ENCODE measurements at places on chromosomes 12 and 14.

GRCh38 chr12:47990351-47991105 is 13.7 kb downstream of the COL2A1 start:
- H3K4me3 ChIP-seq: no peak overlapping the region
- H3K4me1 ChIP-seq: peaks cover 17% of the 10 kb centered on the region
- H3K27me3 ChIP-seq: peaks cover 66% of the 10 kb centered on the region
- peak; percentile 64 for DNase-seq

DNA sequence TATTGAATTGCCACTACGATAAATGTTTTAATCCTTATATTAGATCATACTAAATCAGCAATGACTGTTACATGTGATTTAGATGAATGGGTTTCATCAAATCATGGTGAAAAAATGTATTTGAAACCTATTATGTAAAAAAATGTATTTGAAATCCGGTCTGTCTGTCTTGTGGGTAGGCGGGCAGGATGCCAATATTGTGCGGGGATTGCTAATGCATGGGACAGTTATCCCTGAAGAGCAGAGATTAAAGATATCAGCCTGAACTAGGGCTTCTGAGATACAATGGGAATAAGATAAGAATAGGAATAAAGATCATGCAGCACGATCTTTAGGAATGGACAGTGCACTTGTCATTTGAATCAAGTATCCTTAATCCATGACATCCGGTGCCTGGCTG is 134.0 kb downstream of the PRKCH start:
- no peaks in the 10 kb centered on the region for H3K27me3 ChIP-seq
- H3K27ac ChIP-seq: peak overlapping the region; percentile 53
- H3K4me3 ChIP-seq: peak overlapping the region; percentile 27
- no peak for DNase-seq
- peaks cover 68% of the 10 kb centered on the region for H3K36me3 ChIP-seq
- peaks cover 73% of the 10 kb centered on the region for H3K4me1 ChIP-seq

DNA sequence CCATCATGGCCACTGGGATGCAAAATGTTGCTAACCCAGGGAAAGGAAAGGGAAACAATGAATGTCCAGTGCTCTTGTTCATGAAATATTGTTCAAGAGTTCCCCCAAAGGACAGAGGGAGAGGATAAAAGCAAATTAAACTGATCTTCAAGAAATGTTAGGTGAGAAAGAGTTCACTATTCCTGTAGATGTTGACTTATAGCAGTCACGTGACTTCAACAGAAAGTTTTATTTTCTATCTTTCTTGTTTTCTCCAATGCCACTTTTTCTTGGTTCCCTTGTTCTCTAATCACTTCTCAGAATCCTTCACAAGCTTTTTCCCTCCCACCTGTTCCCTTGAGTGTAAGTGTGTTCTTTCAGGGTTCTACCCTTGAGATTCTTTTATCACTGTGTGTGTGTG is 245.3 kb downstream of the C12orf42 start:
- H3K4me1 ChIP-seq: no peaks in the 10 kb centered on the region
- no peak for DNase-seq
- no peaks in the 10 kb centered on the region for H3K27me3 ChIP-seq
- no peaks in the 10 kb centered on the region for H3K36me3 ChIP-seq
- no peak overlapping the region for H3K4me3 ChIP-seq

DNA sequence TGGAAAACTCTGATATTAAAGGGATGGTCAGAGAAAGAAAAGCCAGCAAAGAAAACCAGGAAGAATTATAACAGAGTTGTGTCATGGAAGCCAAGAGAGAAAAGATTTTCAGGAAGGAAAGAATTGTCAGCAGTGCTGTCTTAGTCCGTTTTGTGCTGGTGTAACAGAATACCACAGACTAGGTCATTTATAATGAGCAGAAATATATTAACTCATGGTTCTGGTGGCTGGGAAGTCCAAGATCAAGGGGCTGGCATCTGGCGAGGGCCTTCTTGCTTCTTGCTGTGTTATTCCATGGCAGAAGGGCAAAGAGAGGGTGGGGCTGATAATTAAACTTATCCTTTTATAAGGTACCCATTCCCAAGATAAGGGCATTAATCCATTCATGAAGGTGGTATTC is 6.4 kb upstream of the INHBE start:
- no peak overlapping the region for H3K27ac ChIP-seq
- H3K4me3 ChIP-seq: no peak overlapping the region
- no peak for DNase-seq

DNA sequence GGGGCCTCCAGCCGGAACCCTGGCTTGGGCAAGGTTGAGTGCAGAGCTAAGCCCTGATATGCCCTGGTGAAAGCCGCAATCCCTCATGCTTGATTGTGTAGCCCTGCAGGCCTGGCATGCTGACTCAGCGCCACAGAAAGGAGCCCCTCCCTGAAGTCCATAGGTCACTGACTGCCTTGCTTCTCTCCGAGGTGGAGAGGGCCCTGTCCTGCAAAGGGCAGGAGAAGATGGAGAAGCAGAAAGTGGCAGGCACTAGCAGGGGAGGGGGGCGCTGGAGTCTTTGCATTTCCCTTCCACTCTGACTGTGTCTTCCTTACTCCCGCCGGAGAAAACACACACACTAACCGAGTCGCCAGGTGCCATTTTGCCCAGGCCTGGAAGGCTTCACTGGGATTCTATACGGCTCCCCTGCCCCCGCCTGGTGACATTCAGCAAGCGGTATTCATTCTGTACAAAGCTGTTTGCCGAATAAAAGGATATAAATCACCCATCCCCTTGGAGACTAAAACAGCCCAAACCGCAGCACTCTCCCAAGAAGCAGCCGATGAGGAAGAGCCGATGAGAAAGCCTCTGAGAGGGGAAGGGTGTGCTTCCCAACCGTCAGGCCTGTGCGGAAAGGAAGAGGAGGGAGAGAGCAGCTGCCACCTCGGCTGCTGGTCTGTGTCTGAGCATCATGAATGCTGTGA is 69.8 kb downstream of the SLC6A12 start:
- no peaks in the 10 kb centered on the region for H3K36me3 ChIP-seq
- no peak for DNase-seq
- H3K4me1 ChIP-seq: no peaks in the 10 kb centered on the region
- peaks cover 16% of the 10 kb centered on the region for H3K27me3 ChIP-seq

DNA sequence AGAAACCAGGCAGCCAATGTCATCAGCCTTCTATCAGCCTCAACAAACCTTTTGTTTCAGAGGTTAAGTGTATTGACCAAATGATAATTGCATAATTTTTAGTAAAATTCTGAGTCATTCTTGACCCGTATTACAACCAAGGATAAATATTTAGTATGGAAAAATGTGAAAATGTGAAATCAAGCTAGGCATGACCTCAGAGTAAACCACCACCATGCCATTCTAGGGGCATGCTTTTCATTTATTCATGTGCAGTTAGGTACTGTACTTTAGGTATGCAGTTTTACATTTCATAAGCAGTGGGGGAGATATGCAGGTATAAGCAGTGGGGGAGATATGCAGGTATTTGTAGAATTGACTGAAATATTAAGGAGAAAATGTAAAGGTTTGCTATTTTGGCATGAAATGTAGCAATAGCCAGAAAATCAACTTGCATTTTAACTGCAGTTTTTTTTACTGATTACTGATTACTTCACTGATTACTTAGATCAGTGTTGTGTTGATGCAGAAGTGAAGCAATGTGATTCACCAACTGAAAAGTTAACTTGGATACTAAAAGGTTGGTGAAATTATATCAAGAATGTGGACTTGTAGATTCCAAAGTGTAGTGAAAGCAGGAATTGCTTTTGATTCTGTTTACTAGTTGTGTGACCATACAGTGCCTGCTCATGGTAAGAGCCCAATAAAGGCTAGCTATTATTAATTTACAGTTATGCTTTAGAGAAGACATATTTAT is 184.2 kb downstream of the ESR2 start:
- H3K4me1 ChIP-seq: no peaks in the 10 kb centered on the region
- H3K4me3 ChIP-seq: no peak overlapping the region
- DNase-seq: no peak

- no peaks in the 10 kb centered on the region for H3K36me3 ChIP-seq
- H3K27me3 ChIP-seq: peaks cover 5% of the 10 kb centered on the region
- no peak for DNase-seq
- no peak overlapping the region for H3K27ac ChIP-seq
These were observed 39.8 kb downstream of the GRIN2B start for GRCh38 chr12:13941258-13942249.

- H3K4me3 ChIP-seq: no peak overlapping the region
- DNase-seq: no peak
- no peaks in the 10 kb centered on the region for H3K36me3 ChIP-seq
- peaks cover 4% of the 10 kb centered on the region for H3K27me3 ChIP-seq
- no peaks in the 10 kb centered on the region for H3K4me1 ChIP-seq
These were observed 261.0 kb downstream of the DACT1 start for GRCh38 chr14:58898655-58899316.

DNA sequence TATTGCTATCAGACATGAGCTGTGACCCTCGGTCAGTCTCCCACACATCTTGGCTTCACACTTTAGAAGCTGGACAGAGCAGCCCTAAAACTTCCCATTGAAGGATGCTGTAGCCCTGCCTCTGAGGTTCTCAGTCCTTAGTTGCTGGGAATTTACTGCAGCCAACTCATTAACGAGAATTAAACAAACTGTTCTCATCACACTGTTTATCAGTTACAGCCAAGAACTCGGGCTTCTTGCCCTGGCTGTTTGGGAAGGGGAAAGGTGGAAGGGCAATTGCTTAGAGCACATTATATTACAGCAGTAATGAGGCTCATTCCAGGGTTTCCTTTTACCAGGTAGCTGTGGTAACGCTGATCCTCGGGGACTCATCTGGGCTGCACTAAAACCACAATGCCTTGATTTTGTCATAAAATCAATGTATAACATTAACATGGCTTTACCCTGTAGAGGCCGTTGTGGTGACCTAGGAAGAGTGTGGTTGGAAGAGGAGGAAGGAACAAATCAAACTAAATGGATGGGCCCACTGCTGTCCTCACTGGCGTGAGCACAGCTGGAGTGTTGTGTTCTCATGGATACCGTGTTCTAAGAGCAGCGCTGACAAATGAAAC is 87.1 kb downstream of the GPR135 start:
- no peaks in the 10 kb centered on the region for H3K4me1 ChIP-seq
- H3K27me3 ChIP-seq: peaks cover 18% of the 10 kb centered on the region
- H3K4me3 ChIP-seq: no peak overlapping the region
- H3K27ac ChIP-seq: no peak overlapping the region

GRCh38 chr14:36507847-36508417 is 12.1 kb downstream of the NKX2-1 start:
- H3K27ac ChIP-seq: no peak overlapping the region
- DNase-seq: no peak
- H3K4me1 ChIP-seq: no peaks in the 10 kb centered on the region
- H3K27me3 ChIP-seq: peaks cover 78% of the 10 kb centered on the region
- H3K4me3 ChIP-seq: no peak overlapping the region

GRCh38 chr14:24147761-24148428 is 597 bp downstream of the RNF31 start:
- H3K4me3 ChIP-seq: peak overlapping the region; percentile 94
- no peaks in the 10 kb centered on the region for H3K27me3 ChIP-seq

DNA sequence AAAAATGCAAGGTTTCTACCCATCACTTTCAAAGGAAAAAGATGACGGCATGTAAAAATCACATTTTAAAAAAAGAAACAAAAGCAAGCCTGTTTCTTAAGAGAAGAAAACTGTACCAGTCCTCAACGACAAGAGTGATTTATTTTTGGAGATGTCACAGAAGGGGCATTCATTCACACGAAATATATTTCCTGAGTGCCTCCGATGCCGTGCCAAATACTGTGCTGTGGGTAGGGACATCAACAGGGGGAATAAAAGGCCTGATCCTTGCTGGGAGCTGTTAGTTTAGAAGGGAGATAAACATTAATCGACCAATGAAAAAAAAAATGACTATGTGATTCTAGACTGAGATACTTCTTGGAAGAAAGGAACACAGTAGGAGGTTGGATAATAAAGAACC is 297.5 kb upstream of the SOX5 start:
- no peak overlapping the region for H3K4me3 ChIP-seq
- no peak for DNase-seq
- no peaks in the 10 kb centered on the region for H3K36me3 ChIP-seq

- no peak overlapping the region for H3K27ac ChIP-seq
- peaks cover 6% of the 10 kb centered on the region for H3K27me3 ChIP-seq
- no peak for DNase-seq
- H3K4me3 ChIP-seq: no peak overlapping the region
- H3K36me3 ChIP-seq: no peaks in the 10 kb centered on the region
- H3K4me1 ChIP-seq: peaks cover 5% of the 10 kb centered on the region
These were observed 13.2 kb downstream of the NUAK1 start for GRCh38 chr12:106125351-106126095.

DNA sequence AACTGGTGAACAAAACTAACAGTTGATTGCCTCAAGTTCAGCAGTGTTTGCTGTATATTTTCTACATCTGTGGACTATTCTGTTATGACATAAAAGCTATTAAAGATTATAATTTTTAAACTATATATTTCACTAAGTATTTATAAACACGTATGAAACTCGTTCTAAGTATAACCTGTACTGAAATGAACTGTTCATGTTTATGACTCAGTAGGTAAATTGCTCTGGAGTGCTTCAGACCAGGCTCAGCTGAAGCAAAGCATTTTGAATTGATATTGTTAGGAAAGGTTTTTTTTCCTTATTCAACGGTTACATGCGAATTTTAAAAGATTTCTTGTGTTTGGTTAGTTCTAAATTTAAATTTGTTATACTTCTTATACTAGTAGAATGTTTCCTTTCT is 151.3 kb downstream of the RAD51B start:
- H3K4me1 ChIP-seq: no peaks in the 10 kb centered on the region
- H3K36me3 ChIP-seq: peaks cover 7% of the 10 kb centered on the region
- no peak overlapping the region for H3K4me3 ChIP-seq
- H3K27ac ChIP-seq: no peak overlapping the region

- no peak for DNase-seq
- H3K36me3 ChIP-seq: peaks cover 15% of the 10 kb centered on the region
- no peaks in the 10 kb centered on the region for H3K27me3 ChIP-seq
- H3K4me1 ChIP-seq: no peaks in the 10 kb centered on the region
These were observed 77.5 kb downstream of the PEBP1 start for GRCh38 chr12:118213452-118213851.
